NCI-H345 (cell line): ENCODE measurements at places on chromosomes 2 and 18.
A peak's percentile ranks its signal among the peaks of the same experiment; 100 is the strongest.

GRCh38 chr18:46332921-46333341, 228.7 kb downstream of the HAUS1 start:
- peak; percentile 37 for DNase-seq

- DNase-seq: peak; percentile 66
Measured at GRCh38 chr2:113867571-113867970, 22.3 kb upstream of the ACTR3 start.

- no peak for DNase-seq
Measured at GRCh38 chr18:62080172-62080900, 106.5 kb downstream of the PIGN start.

DNA sequence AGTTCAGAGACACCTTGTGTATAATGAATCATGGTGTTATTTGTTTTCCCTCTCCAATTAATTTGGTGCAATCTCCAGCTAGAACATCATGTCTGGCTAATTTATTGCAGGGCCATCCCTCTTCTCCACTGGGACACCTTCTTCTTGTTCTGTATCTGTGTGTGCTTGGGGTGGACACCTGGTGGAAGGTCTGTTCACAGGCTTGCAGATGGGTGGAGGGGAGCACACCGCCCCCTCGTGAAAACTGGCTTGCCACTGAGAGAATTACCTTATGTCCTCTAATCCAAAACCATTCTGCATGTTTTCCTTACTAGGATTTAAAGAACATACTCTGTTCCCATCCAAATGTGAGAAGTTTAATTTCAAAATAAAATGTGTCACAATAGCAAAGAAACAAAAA, 1160.4 kb upstream of the ZEB2 start:
- DNase-seq: no peak

DNA sequence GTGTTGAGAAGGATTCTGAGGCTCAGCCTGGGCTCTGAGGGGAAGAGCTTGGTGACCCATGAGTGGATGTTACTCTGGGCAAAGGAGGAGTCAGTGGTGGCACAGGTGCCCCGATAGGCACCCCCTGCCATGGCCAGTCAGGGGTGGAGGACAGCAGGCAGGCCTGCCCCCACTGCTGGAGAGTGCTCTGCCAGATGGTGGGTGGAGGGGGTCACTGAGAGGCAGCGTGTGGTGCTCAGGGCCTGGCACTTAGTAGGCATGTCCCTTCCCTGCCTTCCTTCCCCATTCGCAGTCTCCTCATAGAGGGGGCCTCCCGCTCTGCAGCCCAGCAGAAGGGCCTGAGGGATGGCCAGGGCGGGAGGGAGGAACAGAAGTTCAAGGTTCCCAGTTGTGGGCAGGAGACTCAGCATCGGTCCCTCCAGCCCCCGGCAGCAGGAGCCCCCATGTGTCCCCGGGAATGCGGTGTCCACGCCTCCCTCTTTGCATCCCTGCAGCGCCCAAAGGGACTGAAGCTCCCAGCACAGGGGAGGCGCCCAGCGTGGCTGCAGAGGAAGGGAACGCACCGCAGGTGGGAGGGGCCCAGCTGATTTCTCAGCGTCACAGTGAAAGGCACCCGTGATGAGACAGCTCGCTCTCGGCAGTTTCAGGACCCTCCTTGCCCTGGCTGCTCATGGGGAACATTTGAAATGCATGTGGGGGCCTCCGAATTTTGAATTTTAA, 5.7 kb upstream of the SNED1 start:
- DNase-seq: no peak

- peak; percentile 66 for DNase-seq
Measured at GRCh38 chr2:54457323-54458023, 1.3 kb downstream of the SPTBN1 start.

DNA sequence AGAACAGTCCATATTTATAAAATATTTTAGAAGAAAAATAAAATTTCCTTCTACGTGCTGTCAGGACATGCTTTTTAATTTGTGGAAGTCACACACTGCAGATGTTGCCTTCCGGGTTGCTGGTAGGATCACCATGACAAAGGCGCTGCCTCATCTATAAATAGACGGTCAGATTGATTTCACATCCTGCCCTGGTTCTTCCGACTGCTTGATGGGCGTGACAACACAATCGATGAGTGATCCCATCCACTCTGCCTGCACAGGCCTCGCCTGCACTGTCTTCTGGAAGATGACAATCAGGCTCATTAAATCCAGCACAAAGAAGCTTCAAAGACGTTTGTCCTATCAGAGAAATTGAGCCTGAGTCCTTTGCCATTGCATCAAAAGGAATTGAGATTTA, 318.9 kb upstream of the TRIB2 start:
- DNase-seq: peak; percentile 15

GRCh38 chr2:232731470-232731869, 34.3 kb downstream of the GIGYF2 start:
- DNase-seq: no peak

DNA sequence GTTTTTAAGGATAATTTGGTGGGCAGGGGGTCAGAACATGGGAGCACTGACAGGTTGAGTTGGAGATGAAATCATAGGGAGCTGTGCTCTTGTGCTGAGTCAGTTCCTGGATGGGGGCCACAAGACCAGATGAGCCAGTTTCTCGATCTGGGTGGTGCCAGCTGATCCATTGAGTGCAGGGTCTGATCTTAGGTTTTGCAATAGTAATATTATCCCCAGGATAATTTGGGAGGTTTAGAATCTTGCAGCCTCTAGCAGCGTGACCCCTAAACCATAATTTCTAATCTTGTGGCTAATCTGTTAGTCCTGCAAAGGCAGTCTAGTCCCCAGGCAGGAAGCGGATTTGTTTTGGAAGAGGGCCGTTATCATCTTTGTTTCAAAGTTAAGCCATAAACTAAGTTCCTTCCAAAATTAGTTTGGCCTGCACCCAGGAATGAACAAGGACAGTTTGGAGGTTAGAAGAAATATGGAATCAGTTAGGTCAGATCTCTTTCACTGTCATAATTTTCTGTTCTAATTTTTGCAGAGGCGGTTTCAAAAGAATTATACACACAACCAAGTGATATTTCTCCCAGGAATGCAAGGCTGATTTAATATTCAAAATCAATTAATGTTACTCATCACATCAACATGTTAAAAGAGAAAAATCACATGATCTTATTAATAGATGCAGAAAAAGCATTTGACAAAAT, 23.0 kb downstream of the DBI start:
- DNase-seq: no peak

DNA sequence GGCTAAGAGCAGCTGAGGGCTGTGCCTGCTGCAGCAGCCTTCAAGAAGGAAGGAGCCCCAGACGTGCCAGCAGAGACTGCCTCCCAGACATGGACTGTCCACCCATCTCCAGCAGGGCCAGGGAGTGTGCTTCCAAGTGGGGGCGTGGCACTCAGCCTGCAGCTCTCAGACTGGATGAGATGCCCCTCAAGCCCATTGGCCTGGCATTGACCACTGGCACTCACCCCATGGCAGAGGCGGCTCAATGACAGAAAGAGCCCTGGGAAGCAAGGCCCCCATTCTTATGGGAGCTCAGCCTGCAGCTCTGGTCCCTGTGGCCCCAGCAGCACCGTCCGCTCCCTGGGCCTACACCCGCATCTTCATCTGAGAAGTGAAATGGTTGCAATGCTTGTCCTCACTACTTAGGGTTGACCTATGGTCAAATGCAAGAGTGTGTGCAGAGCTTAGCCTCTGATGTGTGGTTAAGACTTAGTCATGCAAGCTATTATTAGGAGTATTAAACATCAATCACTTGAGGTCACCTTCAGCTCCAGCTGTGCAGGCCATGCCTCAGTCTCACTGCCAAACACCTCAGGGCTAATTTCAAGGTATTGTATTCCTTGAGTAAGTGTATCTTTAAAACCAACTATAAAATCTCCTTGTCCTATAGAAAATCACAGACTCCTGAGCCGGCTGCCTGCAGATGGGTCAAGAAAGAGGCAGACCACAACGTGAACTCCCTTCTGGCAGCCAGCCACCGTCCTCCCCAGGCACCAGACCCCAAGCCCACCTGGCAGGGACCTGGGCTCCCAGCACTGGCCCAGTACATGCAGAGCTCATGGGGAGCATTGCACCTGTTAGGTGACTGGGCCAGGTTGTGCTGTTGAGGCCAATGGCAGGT, 194.8 kb downstream of the NDUFA10 start:
- no peak for DNase-seq

- DNase-seq: no peak
Measured at GRCh38 chr2:54261537-54261936, 5.5 kb upstream of the TSPYL6 start.

DNA sequence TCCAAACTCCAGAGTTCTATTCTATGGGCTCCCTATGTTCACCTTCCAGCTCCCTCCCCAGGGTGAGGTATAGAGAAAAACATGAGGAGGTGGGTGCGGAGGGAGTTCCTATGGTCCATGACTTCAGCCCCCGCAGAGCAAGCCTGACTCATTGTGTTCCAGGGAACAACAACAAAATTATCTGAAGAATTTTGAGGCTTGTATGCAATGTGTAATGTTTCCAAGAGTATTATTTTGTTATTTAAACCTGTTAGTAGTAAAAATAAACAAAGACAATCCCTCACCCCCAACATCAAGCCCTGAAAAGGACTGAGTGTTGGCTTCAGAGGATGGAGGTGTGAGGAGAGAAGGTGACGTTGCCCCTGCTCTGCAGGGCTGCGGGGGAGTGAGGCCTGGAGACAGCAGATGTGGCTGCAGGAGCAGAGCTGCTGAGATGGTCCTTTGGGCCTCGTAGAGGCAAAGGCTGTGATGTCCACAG, 29.0 kb downstream of the LAMA3 start:
- no peak for DNase-seq

DNA sequence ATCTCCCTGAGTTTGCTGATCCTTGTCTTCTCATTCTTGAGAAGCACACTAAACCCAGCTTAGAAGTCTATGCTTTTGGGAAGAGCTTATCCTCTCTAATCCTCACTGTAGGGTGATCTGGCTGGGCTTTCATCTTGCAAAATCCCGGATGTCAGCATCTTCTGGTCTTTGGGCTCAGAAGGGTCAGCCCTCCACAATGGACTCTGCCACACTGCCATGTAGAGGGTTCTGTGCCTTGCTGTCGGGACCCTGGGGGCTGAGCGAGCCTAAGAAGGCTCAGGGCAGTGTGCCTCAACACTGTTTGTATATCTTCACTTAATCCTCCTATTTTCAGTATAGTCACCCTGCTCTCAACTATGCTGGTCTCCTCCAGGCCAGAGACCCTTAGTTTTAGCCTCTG, 102.3 kb downstream of the TGIF1 start:
- no peak for DNase-seq

DNA sequence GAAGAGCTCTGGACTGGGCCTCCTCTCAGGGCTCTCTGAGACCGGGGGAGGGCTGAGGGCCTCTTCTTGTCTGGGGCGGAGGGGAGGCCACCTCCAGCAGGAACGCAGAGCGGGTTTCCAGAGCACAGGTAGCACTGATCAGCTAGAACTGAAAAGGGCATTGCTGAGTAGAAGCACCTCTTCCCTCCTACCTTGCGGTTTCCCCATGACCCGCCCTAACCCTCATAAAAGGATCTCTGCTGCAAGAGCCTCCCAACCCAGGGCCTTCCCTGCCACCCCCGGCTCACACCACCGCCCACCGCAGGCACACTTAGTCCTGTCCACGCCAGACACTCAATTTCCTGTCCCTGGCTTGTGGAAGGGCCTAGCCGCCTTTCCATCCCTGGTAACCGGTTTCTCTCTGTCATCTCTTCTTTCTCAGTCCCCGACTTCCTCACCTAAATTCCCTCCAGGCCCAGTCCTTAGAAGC, 966 bp downstream of the ADCY3 start:
- DNase-seq: peak; percentile 36

GRCh38 chr2:171297956-171298355, 135.8 kb downstream of the METTL8 start:
- no peak for DNase-seq

DNA sequence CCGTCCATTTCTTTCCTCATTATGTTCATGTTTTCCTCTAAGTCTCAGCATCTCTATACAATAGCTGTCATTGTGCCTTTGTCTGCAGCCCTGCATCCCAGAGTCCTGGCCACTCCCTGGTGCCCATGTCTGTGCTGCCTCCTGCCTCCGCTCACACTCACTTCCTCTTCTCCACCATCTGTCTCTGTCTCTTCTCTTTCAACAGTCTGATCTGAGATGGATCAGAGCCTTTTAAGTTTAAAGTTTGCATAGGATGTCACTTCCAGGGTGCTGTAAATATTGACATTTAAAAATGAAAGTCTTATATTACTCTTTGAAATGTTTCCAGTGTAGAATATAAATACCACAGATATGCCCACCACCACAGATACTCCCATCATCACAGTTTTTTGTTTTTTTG, 42.7 kb downstream of the UBE2F start:
- DNase-seq: no peak

DNA sequence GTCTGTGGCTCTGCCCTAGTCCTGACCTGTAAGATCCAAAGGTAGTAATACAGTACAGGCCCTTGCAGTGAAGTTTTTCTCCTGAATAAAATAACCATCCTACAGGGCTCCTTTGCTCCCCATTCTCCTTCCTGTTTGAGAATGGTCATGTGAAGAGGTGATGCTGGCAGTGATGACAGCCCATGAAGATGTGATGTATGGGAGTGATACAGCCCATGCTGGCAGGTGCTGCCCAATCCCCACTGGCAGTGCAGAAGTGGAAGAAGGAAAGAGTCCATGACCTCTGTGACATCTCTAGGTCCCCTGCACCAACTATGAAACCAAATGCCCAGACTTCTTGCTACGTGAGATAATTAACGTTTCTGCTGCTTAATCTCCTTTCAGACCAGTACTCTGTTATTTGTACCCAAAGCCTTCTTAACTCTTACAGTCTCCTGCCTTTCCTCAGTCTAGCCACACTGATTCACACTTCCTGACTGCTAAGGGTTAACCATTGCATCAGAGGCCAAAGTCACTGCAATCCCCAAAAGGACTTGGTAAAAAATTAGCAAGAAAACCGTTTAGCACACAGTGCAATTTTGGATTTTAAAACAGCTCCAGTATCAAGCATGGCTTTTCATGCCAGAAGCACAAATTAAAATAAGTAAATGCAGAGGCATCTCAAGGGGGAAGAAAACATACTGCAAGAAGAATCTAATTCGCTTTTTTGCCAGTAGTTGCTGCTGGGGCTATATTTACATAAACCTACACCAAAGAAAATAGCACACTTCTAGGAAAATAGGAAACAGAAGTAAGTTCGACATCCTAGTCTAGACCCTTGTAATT, 98.0 kb downstream of the STK39 start:
- no peak for DNase-seq

GRCh38 chr2:147352264-147353071, 492.4 kb upstream of the ACVR2A start:
- peak; percentile 83 for DNase-seq

- DNase-seq: no peak
Measured at GRCh38 chr2:239538357-239539052, 137.7 kb upstream of the HDAC4 start.

DNA sequence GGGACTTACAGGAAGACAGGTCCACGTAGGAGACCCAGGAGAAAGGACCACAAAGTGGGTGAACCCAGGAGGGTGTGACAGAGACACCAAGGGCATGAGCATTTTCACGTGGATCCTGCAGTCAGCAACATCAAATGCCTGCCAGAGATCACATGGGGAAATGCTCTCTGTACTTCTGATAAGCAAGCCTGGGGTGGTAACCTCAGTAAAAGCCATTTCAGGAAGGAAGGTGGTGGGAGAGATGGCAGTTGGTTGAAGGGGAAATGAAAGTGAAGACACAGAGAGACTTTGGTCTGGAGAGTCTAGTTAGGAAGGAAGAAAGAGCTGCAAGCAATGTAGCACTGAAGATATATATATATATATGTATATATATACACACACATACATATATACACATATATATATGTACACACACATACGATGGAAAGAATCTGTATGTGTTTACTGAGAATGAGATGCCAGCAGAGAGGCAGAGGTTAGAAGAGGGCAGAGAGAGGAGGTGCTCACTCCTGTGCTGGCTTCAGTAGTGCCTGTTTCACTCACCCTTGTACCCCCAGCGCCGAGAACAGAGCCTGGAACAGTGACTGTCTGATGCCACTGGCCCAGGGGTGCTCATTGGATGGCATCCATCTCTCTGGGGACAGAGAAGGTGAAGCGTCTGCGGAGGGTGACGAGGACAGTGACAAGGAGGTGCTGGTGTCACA, 314.9 kb downstream of the AFF3 start:
- DNase-seq: no peak
